Pulmonary artery endothelial cell (primary cell): ENCODE measurements at places on chromosomes 16 and 17.

DNA sequence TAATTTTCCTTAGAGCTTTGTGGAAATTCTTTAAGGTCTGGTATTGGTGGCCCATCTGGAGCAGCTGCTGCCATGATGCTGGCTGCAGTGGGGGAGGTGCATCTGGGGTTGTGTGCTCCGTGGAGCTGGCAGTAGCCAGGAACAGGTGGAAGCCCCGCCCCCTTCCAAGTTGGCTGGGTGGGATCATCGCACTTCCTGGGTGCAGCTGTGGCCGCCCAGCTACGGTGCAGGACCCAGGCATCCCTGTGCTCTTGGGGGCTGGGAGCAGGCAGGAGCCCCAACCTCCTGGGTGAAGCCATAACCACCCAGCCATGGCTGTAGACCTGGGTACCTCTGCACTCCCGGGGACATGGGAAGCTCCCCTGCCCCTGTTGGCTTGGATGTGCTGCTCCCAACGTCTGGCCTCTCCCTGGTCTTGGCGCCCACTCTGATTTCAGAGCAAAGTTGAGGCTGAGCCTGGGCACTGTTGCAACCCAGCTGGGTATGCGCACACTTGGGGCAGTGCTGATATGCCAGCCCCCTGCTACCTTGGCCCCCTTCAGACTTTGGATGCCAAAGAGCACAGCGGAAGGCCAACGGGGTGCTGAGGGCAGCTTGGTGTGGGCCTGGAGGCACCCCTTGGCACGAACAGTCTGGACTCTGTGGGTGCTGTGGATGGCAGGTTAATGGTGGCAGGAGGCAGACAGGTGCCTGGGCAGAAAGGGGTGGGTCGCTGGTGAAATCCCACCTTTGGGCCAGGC lies 145.2 kb downstream of the MYO1D start:
- DNase-seq = no peak

DNA sequence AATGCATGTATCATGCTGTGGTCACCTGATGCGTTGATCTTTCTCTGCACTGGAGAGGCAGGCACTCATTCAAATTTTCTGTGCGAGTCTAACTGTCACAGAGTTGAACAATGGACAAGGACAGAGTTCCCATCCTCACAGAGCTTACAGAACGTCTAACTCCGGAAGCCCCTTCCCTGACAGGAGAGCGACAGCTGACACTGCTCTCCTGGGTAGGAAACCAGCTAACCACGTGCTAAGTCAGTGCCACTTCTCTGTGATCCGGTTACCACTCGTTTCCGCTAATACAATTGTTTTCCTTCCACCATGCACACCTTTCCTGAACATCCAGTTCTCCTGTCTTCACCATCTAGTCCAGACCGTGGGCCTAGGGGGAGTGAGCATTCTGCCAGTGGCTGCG lies 11.3 kb downstream of the KLHDC4 start:
- no peak for DNase-seq

- no peak for DNase-seq
Measured at GRCh38 chr16:48818257-48818656, 208.3 kb upstream of the N4BP1 start.

- DNase-seq = no peak
Measured at GRCh38 chr16:85353839-85354685, 241.8 kb upstream of the CIBAR2 start.

DNA sequence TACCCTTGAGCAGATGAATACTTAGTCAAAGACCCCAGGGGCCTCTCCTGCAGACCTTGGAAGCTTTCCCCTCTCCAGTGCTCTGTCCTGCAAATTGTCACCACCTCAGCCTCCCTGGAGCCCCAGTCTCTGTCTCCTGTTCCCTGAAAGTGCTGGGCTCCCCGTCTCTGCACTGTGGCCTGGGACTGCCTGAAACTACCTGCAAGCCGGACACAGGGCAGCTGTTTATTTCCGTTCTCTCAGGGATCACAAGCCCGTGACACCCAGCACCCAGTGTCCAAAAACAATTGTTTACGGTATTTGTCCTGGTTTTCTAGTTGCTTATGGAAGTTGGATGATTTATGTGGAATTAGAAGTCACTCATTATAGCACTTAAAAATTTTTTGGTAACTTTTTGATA lies 81.6 kb upstream of the CHMP6 start:
- DNase-seq = no peak

- no peak for DNase-seq
Measured at GRCh38 chr17:700504-701094, 14.0 kb downstream of the VPS53 start.

DNA sequence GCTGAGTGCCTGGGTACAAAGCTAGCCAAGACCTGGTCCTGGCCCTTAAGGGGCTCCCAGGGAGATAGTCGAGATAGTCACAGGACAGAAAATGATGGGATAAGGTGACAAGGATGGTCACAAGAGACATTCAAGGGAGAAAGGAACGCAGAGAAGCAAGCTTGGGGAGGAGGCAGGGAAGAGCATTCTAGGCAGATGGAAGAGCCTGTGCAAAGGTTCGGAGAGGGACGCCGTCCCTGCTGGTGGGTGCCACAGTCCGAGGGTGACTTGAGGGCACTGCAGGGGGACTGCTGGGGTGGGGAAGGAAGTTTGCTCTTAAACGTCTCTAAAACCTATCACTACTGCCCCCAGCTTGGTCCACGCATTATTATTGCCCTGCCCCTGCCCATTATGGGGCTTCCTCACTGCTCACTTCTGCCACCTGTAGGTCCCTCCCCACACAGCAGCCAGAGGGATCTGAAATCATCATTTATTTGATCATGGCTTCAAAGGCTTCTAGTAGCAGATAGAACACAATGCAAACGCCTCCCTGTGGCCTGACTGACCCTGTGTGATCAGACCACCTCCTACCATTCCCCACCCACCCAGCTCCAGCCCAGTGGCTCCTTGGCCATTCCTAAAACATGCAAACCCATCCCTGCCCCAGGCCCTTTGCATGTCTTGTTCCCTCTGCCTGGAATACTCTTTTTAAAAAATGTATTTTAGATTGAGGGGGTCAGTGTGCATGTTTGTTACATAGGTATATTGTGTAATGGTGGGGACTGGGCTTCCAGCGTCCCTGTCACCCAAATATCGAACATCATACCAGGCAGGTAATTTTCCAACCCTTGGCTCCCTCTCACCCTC lies 60.3 kb downstream of the RMI2 start:
- DNase-seq = no peak

DNA sequence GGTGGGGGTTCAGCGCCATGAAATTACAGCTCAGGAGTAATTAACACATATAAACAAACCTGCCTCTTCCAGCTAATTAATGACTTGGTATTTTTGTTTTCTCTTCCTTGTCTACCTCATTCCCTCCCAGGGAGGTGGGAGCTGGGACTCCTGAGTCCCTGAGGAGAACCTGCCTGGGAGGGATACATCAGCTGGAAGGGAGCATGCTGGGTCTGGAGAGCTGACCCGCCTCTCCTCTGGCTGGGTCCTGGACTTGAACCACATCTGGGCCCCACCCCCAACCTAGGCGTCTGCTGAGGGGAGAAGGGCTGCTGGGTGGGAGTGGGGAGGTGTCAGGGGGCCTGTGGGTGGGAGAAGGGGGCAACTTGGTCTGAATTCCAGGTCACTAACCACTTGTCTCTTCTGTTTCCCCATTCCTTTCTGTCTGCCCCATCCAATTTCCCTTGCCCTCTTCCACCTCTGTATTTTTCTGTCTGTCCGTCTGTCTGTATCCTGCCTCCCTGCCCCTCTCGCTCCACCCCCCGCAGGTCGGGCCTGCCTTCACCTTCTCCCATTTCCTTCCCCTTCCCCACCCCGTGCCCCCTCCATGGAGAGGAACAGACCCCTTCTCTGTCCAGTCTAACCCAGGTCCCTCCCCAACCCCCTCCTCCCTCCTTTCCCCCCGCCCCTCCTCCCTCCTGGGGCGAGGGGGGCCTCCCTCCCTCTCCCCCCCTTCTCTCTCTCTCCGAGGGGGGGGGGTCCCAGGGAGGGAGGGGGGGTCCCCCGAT lies at the start of gene NLGN2:
Gene NLGN2, plus strand, starts transcription at position 361 of the 767 bp plus-strand sequence. CDS start 411 bp downstream, outside the sequence.
- no peak for DNase-seq

GRCh38 chr16:67656344-67657016 lies 3.6 kb downstream of the ACD start:
- no peak for DNase-seq

GRCh38 chr17:31674717-31675349 lies 184.2 kb downstream of the COPRS start:
- DNase-seq = no peak

- DNase-seq = no peak
Measured at GRCh38 chr17:14594690-14595089, 293.8 kb downstream of the HS3ST3B1 start.

- no peak for DNase-seq
Measured at GRCh38 chr16:49352892-49353291, 20.7 kb upstream of the C16orf78 start.

GRCh38 chr17:51085150-51085805 lies 35.4 kb downstream of the SPAG9 start:
- peak; percentile 22 for DNase-seq

GRCh38 chr17:13989138-13989537 lies 80.2 kb upstream of the COX10 start:
- no peak for DNase-seq

- no peak for DNase-seq
Measured at GRCh38 chr17:21061971-21062526, 19.2 kb upstream of the USP22 start.

- DNase-seq = no peak
Measured at GRCh38 chr17:41390411-41390938, 6.9 kb downstream of the KRT31 start.

DNA sequence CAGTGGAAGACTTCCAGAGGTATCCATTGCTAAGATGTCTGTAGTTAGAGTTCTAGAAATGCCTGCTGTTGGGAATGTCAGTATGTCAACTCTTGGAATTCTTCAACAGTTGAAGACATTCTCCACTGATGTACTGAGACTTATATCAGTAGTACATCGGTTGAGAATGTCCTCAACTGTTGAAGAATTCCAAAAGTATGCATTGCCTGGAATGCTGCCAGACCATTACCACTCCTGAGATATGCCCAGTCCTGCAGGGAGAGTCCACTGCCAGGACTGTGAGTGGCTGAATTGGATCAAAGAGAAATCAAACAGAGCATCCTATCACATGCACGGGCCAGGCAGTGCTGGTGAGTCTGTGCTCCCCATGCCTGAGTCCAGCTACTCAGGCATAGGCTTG lies 42.0 kb downstream of the IL21R start:
- no peak for DNase-seq

- DNase-seq = no peak
Measured at GRCh38 chr17:61508912-61509311, 56.7 kb downstream of the TBX4 start.

DNA sequence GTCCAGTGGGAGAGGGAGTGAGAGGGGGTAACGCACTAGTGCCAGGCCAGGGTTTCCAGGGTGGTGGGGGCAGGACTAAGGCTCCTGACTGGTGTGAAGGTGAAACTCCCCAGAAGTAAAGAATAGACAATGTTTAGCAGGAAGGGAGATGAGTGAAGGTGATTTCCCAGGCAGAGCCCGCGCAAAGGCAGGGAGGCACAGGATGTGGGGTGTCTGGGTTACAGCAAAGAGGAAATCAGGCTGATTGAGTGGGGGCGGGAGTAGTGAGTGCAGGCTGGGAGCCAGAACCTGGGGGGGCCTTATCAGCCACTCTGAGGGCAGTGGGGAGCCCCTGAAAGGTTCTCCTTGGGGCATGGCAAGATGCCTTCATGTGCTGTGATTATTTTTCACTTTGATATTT lies 167.5 kb downstream of the UTP18 start:
- no peak for DNase-seq

DNA sequence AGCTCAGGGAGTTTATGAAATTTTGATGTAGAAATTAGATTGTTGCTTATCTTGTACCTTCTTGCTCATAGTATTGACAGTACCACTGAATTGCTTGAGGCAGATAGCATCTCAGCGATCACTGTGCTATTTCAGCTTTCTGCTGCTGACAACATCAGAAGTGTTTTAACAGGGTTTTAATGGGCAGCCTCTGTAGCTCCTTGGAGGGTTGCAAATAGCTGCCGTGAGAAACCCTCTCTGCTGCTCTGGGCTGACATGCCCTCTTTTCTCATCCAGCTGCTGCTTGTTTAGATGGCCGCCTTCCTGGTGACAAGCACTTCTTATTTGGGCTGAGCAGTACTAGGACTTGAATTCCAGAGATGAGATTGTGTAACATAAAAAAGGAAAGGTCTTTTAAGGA lies 180.2 kb upstream of the TBX2 start:
- no peak for DNase-seq

DNA sequence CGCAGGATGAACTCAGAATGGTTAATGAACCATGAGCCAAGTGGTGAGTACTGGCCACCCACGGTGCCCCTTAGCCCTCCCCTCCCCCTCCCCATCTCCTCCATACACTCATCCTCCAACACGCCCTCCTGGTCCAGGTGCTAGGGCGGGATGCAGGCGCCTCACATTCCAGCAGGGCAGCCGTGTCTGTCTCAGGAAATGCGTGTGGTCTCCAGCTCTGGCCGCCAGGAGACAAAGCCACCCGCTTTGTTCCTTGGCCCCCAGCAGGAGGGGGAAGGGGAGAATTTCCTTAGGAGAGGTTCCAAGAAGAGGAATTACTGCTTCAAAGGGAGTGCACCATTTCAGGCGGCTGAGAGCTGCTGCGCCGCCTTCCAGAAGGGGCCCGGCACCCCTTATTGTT lies 29.7 kb upstream of the RMI2 start:
- no peak for DNase-seq

DNA sequence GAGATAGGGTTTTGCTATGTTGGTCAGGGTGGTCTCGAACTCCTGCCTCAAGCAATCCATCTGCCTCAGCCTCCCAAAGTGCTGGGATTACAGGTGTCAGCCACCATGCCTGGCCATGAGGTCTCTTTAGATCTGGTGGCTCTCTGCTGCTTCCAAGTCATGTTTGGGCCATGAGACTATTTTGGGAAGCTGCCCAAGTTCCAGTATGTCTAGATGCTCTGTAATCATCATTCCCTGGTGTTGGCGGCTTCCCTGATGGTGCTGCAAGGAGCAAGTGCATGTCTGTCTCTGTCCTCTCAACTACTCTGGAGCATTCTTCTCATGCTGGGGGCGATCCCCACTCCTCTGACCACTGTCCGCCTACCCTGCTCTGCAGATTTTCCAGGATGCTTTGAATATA lies 6.4 kb upstream of the ODF4 start:
- DNase-seq = no peak

GRCh38 chr16:85084841-85085510 lies 27.3 kb downstream of the CIBAR2 start:
- no peak for DNase-seq

DNA sequence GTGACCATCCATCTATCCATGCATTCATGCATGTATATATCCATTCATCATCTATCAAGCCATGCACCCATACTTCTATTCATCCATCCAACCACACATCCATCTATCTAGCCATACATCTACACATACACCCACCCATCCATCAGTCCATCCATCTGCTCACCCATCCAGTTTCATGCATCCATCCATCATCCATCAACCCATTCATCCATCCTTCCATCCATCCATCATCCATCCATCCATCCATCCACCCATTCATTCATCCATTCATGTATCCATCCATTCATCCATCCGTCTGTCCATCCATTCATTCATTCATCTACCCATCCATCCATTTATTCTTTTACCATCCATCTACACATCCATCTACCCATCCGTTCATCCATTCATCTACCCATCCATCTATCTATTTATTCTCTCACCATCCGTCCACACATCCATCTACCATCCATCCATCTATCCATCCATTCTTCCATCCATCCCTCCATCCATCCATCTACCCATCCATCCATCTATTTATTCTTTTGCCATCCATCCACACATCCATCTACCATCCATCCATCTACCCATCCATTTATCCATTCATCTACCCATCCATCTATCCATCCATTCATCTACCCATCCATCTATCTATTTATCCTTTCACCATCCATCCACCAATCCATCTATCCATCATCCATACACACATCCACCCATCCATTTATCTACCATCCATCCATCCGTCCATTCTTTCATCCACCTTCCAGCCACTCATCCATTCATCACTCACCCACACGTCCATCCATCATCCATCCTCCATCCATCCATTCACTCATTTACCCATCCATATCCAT lies 3.2 kb downstream of the CCL17 start:
- no peak for DNase-seq
